ENCODE measurements at places on chromosomes 5 and 9.

GRCh38 chr5:84383816-84384603 lies 670 bp downstream of the EDIL3 start:
- peak; percentile 52 for DNase-seq

GRCh38 chr5:170903075-170903474 lies 41.3 kb downstream of the RANBP17 start:
- peak; percentile 24 for DNase-seq

DNA sequence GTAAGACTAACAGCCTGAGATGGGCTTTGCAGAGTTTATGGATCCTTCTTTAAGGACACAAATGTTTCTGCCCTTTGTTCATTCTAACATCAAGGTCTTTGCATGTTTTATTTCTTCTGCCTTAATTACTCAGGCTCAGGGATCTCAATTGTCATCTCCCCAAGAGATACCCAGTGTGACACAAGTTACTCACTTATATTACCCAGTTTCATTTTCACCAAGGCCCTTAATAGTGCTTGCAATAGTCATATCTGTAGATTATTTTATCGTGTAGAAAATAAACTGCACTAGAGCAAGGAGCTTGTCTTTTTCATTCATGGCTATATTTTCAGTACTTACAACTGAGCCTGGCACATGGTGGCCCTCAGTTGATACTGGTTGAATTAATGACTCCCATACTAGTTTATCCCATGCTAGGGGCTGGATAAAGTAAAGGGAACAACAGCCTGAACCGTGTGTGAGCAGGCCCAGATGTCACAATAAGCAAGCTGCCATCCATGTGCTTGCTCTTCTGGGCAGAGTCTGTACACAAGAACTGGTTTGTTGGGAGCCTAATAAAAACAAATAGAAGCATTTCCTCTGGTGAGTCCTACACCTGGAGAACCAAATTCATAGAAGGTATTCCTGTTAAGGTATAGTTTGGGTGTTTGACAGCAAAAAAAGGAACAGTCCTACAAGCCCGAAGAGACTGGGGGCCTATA lies 112.5 kb upstream of the CD180 start:
- DNase-seq = no peak

- no peak for DNase-seq
These were observed 9.2 kb upstream of the AGPAT2 start for GRCh38 chr9:136696502-136696901.

DNA sequence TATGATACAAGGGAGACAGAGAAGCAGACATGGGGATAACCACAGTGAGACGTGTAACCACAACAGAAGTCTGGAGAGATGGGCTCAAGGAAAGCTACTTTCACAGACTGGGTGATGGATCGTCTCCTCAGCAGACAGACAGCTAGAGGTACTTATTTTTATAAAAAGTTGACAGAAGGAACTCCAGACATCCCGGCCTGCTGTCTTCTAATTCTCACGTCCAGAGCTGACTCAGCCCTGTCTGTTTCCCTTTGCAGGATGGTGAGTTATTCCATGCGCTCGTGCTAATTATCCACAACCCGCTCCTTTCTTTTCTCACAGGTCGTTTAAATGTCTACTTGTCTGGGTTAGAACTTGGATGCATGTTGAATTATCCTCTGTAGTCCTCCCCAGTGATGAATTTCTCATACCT lies 304.5 kb downstream of the CWC27 start:
- DNase-seq = no peak

GRCh38 chr5:123266365-123266764 lies 156.8 kb downstream of the CEP120 start:
- no peak for DNase-seq

GRCh38 chr9:101432740-101433139 lies 2.8 kb downstream of the ALDOB start:
- DNase-seq = no peak

DNA sequence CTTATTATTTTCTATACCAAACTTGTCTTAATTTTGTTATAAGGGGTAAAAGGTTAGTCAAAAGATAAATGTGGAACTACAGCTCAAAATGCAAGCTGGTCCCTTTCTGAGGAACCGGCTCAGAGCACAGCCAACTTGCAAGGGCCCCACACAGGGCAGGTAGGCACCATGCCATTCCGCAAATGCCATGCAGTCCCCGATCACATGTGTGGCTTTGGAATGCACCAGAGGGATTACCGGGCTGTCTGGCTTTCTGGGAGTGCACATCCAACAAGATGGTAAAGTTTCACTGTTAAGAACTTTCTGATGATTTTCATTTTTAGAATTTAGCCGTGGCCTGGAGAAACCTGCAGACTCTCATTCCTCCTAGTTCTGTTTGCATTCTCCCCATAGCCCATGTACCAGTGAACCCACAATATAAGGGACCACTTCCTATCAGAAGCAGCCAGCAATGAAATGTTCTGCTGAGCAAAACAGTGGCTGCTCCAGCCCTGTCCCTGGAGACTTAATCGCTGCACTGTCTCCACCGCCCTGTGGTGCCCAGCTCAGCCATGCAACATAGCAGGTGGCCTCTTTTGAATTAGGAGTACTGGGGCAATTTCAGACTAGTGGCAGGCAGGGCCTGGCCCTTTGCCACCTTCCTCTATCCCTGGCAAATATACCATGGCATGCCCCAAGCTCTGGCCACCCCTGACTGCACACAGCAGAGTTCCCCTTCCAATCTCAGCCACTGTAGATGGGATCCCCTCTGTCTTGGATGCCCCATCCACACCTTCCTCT lies 11.4 kb downstream of the SHB start:
- peak; percentile 46 for DNase-seq

DNA sequence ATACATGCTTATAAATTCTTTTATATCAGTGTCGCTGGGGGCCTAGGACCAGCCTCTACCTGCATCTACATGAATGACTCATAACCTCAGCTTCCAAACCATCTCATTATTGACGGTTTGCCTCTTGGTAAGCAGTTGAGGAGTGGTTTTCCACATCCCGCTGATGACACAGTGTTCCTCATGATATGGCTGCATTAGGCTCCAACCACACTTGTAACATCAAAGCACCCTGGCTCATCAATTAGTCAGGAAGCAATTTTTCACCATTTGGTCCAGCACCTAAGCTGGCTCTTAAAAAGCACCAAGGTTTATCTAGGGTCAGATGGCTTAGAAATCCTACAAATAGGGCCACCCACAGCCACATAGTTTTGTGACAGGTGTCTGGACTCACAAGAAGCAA lies 402.4 kb downstream of the ARHGEF28 start:
- no peak for DNase-seq

DNA sequence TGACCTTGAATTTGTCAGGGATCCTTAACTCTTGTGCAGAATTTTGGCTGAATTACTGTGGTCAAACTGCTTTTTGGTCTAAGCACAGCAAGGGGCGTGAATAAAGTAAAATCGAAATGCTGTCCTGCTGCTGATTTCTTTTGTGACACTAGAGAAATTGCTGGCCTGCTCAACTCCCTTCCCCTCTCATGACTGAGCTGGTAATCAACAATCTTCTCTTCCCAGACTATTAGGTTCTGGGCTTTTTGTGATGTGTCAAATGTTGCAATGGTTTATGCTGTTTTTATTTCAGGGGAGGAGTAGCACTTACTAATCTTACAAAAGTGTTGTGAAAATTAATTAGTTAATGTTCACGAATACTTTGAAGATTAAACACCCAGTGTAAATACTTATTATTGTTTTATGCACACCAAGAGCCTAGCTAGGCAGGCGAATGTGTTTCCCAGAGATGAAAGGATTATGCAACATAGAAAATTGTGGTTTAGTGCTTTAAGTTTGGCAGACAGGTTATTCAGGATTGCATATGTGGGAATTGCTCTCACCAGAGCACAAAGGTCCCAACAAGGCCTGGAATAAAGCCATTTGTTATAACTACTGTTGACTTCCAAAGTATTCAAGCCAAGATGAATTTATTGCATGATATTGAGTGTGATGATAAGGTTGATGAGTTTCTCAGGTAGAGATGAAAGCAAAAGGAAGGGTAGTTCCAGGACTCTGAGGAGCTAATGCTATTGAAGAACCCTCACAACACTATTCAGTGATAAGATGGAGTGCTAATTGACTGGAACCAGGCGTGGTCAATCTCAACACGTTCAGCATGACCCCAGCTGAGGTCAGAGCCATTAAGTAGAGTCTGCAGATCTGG lies 280.7 kb upstream of the ZNF608 start:
- DNase-seq = no peak

DNA sequence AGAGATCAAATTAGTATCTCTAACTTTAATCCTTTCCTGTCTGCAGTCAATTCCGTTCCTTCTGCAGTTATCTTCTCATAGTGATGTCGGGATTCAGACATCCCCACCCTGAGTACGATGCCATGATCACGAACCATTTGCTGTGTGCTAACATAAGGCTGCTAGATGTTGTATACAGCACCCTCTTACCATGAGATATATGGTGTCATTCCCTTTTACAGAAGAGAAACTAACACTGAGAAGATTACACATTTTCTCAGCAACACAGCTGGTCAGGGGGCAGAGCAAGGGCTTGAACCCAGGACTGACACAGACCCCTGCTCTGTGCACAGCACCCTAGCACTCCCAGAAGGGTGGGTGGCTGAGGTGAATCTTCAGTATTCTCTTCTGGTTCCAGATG lies 46.9 kb upstream of the HSD17B4 start:
- no peak for DNase-seq

- DNase-seq = no peak
These were observed 33.3 kb downstream of the TDRD7 start for GRCh38 chr9:97445119-97445701.

DNA sequence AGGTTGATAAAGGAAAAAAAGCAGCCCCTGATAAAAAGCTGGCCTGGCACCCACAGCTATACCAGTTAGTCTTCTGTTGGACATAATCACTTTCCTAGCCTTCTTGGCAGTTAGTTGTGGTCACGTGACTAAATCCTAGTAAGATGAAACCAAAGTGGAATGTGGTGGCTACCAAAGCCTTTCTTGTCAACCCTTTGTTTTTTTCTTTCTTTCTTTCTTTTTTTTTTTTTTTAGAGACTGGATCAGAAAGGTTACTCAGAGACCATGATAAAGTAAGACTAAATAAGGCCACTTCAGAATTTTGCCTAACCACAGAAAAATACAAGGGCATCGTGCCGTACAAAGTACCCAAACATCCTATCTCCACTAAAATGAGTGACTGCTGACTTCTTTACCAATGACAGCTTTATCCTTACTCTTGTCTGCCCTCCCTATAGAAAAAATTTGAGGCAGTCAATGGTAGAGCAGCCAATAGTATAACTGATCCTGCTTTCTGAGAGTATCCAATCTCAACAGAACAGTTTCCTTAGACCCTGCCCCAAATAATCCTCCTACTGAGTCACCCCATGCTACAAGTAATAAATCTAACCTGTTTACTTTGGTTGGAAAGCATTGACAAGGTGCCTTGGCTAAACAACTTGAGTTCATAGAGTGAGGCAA lies 14.2 kb upstream of the KIF27 start:
- DNase-seq = no peak

- DNase-seq = peak; percentile 14
These were observed 7.6 kb downstream of the IFNB1 start for GRCh38 chr9:21070171-21070571.

GRCh38 chr5:88374391-88374790 lies 105.7 kb upstream of the TMEM161B start:
- no peak for DNase-seq

- no peak for DNase-seq
These were observed 18.0 kb upstream of the CRB2 start for GRCh38 chr9:123337971-123338370.
